Naive thymus-derived CD8-positive, alpha-beta T cell (primary cell): ENCODE measurements at places on chromosomes 5 and 9. TPM values are rescaled to one million over a fixed set of nuclear protein-coding genes. Genes with fewer than 3 reads are reported as not detected.

- H3K27ac ChIP-seq, result no peak overlapping the region
- DNase-seq, result no peak
- no peaks in the 10 kb centered on the region for H3K4me1 ChIP-seq
- no peak overlapping the region for H3K4me3 ChIP-seq
- H3K27me3 ChIP-seq, result no peaks in the 10 kb centered on the region
Observed at GRCh38 chr9:38178237-38178636, 109.2 kb upstream of the SHB start.

DNA sequence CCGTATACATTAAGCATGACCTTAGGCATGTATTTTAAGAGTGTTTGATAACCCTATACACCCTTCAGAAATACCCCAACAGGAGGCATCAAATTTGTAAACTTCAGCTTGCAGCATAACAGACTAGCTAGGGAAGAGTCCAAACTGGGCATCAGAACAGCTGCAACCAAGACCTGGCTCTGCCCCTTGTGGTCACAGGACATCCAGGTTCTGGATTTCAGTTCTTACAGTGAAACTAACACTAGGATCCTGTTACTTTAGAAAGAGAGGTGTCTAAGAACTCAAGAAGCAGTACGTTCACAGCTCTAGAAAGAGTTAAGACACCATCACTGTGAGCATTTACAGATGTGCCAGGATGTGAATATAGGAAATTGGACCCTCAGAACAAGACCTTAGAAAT is 229.8 kb downstream of the BNC2 start:
- no peaks in the 10 kb centered on the region for H3K27me3 ChIP-seq
- no peaks in the 10 kb centered on the region for H3K4me1 ChIP-seq
- no peak overlapping the region for H3K4me3 ChIP-seq
- H3K36me3 ChIP-seq, result no peaks in the 10 kb centered on the region
- DNase-seq, result no peak

GRCh38 chr9:86763791-86764190 is 183.5 kb downstream of the GAS1 start:
- no peaks in the 10 kb centered on the region for H3K4me1 ChIP-seq
- H3K4me3 ChIP-seq, result no peak overlapping the region
- H3K27ac ChIP-seq, result no peak overlapping the region
- no peak for DNase-seq
- no peaks in the 10 kb centered on the region for H3K36me3 ChIP-seq

DNA sequence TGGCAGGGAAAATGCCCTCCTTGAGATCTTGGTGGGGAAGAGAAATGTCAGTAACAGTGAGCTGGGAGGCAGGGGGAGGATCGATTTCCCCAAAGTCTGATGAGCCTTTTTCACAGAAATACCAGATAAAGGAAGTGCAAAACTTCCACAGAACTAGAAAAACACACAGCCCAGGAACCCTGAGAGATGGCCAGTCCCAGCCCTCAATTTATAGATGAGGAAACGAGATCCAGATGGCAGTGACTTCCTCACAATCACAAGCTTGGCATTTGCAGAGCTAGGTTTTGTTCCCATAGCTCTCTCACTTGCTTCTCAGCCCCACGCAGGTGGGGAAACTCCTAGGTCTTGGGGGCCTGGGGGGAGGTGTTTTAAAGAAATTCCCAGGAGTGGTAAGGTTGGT is 3.8 kb upstream of the GGTA1 start:
- peaks cover 9% of the 10 kb centered on the region for H3K4me1 ChIP-seq
- peaks cover 4% of the 10 kb centered on the region for H3K36me3 ChIP-seq
- peaks cover 31% of the 10 kb centered on the region for H3K27me3 ChIP-seq
- DNase-seq, result no peak
- H3K27ac ChIP-seq, result no peak overlapping the region
- no peak overlapping the region for H3K4me3 ChIP-seq

GRCh38 chr5:27130587-27130986 is 92.2 kb upstream of the CDH9 start:
- no peaks in the 10 kb centered on the region for H3K4me1 ChIP-seq
- no peak overlapping the region for H3K4me3 ChIP-seq
- H3K27ac ChIP-seq, result no peak overlapping the region
- no peak for DNase-seq

DNA sequence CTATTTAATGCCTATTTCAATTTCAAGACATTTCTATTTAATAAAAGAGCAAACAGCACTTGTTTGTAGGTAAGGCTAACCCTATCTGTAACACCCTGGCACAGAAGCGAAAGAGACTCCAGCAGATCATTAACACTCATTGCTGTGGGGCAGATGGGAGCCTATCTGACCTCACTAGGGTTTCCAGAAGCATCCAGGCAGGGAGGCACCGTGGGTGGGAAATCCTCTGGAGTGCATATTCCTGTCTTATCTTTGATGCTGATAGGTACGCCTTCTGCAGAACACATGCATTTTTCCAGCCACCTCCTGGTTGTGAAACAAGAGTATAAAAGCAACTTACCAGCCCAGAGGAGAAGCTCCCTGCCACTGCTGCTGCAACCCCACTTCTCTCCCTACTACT is 233.7 kb downstream of the GLIS3 start:
- H3K27ac ChIP-seq, result no peak overlapping the region
- DNase-seq, result no peak
- H3K36me3 ChIP-seq, result peaks cover 8% of the 10 kb centered on the region
- no peaks in the 10 kb centered on the region for H3K27me3 ChIP-seq

DNA sequence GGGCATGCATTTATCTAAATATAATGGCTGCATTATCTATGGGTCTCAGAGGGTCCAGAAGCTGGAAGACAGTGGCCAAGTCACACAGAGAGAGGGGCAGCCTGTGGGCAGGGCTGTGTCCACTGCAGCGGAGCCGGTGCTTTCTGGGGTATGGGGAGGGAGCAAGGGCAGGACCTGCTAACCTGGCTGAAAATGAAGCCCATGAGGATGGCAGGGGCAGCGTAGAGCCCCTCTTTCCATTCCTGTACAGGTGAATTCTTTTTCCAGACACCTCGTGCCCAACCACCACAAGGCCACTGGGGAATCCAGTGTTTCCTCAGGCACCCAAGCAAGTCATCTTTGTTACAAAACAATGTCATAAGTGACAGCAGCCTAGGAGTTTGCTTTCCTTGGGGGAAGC is 305.9 kb upstream of the IRX4 start:
- no peaks in the 10 kb centered on the region for H3K4me1 ChIP-seq
- no peaks in the 10 kb centered on the region for H3K36me3 ChIP-seq
- peaks cover 13% of the 10 kb centered on the region for H3K27me3 ChIP-seq

GRCh38 chr5:6424110-6424659 is 24.5 kb upstream of the UBE2QL1 start:
- no peak overlapping the region for H3K27ac ChIP-seq
- DNase-seq, result no peak
- no peak overlapping the region for H3K4me3 ChIP-seq
- H3K27me3 ChIP-seq, result peaks cover 34% of the 10 kb centered on the region
- H3K4me1 ChIP-seq, result no peaks in the 10 kb centered on the region

DNA sequence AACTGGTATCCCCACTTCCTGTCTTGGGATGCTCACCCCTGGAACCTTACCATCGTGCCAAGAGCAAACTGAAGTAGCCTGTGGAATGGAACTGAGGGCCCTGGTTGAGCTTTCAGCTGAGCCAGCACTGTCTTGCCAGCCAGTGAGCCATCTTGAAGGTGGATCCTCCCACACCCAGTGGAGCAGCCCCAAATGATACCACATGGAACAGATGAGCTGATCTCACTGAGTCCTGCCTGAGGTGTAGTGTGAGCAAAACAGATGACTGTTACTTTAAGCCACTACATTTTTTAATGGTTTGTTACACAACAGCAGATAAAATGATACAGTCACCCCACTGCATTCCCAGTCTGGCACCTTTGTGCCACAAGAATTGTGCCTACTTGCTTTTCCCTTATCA is 2.2 kb upstream of the PCYOX1L start:
- no peak for DNase-seq
- H3K27ac ChIP-seq, result peak overlapping the region; percentile 48
- peaks cover 5% of the 10 kb centered on the region for H3K36me3 ChIP-seq
- no peaks in the 10 kb centered on the region for H3K27me3 ChIP-seq
- H3K4me1 ChIP-seq, result peaks cover 75% of the 10 kb centered on the region

DNA sequence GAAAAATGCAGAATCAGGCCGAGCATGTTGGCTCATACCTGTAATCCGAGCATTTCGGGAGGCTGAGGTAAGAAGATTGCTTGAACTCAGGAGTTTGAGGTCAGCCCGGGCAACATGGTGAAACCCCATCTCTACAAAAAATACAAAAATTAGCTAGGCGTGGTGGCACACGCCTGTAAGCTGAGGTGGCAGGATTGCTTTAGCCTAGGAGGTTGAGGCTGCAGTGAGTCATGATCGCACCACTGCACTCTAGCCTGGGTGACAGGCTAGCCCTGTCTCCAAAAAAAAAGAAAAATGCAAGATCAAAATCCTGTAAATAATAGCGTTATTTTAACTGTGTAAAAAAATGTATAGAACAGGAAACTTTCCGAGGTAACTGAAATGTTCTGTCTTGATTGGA is 39.4 kb downstream of the RNF44 start:
- no peak overlapping the region for H3K27ac ChIP-seq
- no peaks in the 10 kb centered on the region for H3K27me3 ChIP-seq
- peaks cover 96% of the 10 kb centered on the region for H3K36me3 ChIP-seq

DNA sequence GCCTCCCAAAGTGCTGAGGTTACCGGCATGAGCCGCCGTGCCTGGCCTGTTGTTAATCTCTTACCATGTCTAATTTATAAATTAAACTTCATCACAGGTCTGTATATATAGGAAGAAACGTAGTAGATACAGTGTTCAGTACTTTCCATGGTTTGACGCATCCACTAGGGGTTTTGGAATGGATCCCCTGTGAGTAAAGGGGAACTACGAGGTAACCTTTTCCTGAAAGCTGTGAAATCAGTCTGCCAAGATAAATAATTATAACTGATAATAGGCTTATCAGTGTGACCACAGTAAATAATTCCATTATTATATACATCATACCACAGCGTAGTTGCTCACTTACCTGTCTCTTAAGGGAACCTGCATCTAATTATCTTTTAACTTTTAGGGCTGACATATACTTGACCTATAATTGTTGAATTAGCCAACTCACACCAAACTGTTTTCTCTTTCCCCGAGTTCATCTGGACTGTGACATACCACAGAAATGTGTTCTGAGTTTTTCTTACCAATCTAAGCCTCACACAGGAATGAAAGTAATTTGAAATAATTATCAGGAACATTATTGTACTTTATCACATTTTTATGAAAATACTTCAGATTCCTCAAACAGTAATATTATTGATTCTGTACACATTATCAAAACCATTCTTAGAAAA is 42.9 kb downstream of the DAPK1 start:
- no peaks in the 10 kb centered on the region for H3K27me3 ChIP-seq
- H3K36me3 ChIP-seq, result no peaks in the 10 kb centered on the region
- no peak overlapping the region for H3K27ac ChIP-seq
- peaks cover 7% of the 10 kb centered on the region for H3K4me1 ChIP-seq
- no peak overlapping the region for H3K4me3 ChIP-seq

DNA sequence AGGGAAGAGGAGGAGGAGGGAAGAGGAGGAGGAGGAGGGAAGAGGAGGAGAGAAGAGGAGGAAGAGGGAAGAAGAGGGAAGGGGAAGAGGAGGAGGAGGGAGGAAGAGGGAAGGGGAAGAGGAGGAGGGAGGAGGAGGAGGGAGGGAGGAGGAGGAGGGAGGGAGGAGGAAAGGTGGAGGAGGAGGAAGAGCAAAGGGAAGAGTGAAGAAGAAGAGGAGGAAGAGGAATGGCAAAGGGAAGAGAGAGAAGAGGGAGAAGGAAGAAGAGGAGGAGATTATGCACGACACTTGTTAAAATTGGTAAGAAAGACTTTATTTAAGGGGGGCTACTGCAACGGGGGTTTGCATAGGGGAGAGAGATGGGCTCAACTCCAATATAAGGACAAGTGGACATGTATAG is 221.2 kb downstream of the SLIT3 start:
- H3K4me3 ChIP-seq, result no peak overlapping the region
- H3K36me3 ChIP-seq, result no peaks in the 10 kb centered on the region
- H3K27me3 ChIP-seq, result peaks cover 9% of the 10 kb centered on the region
- no peaks in the 10 kb centered on the region for H3K4me1 ChIP-seq

DNA sequence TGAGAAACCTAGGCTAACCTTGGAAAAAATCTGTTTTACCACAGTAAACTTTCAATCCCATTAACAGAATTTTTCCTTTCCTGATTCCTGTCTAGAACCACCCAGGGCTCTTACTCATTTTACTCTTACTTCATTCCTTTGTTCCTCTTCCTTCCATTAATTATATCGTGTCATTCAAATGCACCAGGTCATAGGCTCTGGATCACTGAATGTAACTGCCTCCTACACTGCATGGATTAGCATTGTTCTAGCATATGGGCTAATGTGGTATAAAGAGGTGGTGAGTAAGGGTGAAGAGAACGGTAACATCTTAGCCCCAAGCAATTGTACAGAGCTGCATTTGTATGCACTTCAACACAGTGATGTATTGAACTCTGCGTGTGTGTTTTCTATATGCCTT is 49.5 kb upstream of the SPINK5 start:
- peaks cover 3% of the 10 kb centered on the region for H3K27me3 ChIP-seq
- DNase-seq, result no peak
- H3K4me3 ChIP-seq, result no peak overlapping the region
- H3K4me1 ChIP-seq, result no peaks in the 10 kb centered on the region
- no peak overlapping the region for H3K27ac ChIP-seq

The ANKRD20A1 gene
- not detected for total RNA-seq

The OR1Q1 gene
- 1.1 TPM for total RNA-seq

The GAS1 gene
- total RNA-seq, result 0.91 TPM

The SH3GL2 gene
- not detected for total RNA-seq

The TAF11L5 gene
- not detected for total RNA-seq

The SVEP1 gene
- not detected for total RNA-seq

The OCLN gene
- 4.7 TPM for total RNA-seq

The ACOT12 gene
- not detected for total RNA-seq

The MEGF10 gene
- not detected for total RNA-seq

The TNFSF15 gene
- total RNA-seq, result not detected

The XRCC4 gene
- total RNA-seq, result 4.2 TPM

The SLC6A19 gene
- not detected for total RNA-seq

The GRXCR2 gene
- total RNA-seq, result not detected
